ENCODE measurements at places on chromosomes 7 and 10.

DNA sequence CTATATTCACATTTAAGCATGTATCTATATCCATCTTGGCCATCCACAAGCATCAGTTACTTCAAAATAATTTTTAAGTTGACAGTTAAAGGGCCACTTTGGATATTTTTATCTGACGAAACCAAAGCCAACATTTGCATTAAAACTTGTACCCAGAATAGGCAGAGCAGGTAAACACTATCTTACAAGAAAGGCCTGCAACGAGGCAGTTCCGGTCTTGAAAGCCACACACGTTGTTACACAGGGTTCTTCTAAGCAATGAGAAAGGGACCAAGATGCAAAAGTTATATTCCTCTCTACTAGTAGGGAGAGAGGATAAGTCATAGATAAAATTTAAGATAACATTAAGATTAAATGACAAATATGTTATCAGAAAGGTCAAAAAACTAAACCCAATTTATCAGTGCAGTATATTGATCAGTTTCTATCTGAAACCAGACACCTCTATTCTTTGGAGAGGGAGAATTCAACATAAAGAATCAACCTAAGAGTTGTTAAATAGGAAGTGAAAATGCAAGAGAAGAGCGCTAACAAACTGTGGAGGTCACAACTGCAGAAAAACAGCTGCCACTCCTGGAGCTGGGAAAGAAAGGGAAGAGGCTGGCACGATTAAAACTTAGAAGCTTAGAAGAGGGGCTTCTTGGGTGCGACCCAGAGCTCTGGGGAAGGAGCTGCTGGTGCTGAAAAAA lies 701.3 kb downstream of the TNS3 start:
- DNase-seq, result no peak

DNA sequence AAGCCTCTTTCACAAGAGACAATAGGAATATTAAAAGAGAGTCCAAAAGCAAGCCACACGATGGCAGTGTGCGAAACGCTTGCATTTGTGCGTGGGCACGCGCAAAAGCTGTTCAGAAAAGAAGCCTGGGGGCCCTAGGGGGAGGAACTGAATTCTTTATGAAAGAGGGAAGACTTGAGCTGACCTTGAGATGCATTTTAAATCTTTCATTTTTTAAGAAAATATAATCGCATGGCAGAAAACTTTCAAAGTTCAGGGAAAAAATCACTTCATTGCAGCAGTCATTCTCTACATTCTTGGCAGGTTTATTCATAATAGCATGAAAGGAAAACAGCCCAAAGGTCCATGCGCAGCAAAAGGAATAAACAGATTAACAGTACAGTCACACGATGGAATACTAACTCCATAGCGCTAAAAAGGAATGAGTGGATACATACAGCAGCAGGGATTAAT lies 206.5 kb upstream of the PRKCQ start:
- DNase-seq, result no peak

GRCh38 chr7:1665549-1666316 lies 4.3 kb upstream of the ELFN1 start:
- DNase-seq, result no peak

GRCh38 chr7:55199418-55199817 lies 165.7 kb upstream of the LANCL2 start:
- no peak for DNase-seq

GRCh38 chr10:7634142-7634894 lies 32.4 kb downstream of the ITIH5 start:
- no peak for DNase-seq

GRCh38 chr7:50531928-50532327 lies 33.3 kb downstream of the DDC start:
- DNase-seq, result no peak

GRCh38 chr7:135512135-135512887 lies 2.4 kb upstream of the CNOT4 start:
- DNase-seq, result no peak

- no peak for DNase-seq
Observed at GRCh38 chr7:138970952-138971351, 10.2 kb downstream of the KIAA1549 start.

GRCh38 chr7:100696123-100696521 lies 2.1 kb upstream of the GIGYF1 start:
- no peak for DNase-seq

DNA sequence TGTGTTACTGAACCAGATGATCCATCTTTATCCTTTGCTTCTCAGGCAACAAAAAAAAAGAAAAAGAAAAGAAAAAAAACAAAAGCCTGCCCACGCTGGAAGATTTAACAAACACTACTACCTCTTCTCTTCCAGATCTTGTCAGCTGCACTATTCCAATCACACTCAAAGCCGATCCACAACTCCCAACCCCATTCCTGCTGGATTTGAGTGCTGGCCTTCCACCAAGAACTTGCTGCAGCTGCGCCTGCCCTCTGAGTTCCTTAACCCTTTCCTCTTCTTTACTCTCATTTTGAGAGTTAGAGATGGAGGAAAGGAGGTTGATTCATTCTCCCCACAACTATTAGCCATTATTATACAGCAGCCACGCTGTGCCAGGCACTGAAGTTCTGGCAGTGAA lies 16.0 kb upstream of the ITGA8 start:
- DNase-seq, result no peak

DNA sequence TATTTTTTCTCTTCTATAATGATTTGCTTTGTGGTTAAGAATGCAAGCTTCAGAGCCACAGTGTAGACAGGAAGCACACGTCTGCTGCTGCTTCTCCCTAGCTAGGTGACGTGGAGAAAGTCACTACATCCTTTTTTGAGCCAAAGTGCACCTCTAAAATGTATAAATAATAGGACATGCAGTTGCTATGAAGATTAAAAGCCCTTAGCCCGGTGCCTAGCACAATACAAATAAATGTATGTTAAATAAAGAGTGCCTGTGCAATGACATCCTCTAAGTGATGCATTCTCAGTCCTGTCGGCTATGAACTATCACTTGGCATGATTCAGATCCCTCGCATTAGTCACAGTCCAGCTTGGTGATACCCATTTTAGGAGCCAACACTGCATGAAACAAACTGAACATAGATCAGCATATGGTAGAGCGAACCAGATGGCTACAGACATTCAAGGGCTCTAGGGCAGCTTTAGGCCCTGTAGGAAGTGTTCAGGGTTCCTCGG lies 4.8 kb upstream of the TRDMT1 start:
- DNase-seq, result no peak

DNA sequence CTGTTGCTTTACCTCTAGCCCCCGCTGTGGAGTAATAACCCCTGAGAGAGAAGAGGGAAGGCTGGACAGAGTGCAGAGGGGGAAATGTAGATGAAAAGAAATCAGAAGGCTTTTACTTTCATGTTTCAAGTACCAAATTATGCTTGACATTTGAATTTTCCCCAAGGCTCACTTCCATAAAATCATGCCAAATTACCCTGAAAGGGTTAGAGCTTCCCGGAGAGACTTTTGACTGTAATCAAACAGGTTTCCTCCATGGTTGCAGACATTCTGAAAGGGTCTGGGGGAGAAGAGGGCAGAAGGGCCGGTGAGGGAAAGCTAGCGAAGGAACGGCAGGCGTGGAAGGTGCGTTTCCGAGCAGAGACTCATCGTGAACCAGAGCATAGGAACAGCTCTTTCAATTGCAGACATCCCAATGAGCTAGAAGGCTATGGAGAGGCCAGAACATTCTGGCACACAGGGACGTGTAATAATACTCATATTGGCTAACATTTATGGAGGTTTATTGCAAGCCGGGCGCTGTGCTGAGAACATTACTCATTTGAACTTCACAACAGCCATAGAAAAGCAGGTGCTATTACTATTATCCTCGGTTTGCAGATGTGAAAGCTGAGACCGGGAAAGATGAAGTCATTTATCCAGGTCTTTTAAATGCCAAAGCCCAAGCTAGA lies 620.8 kb upstream of the AUTS2 start:
- DNase-seq, result no peak

- peak; percentile 8 for DNase-seq
Observed at GRCh38 chr7:75639071-75639885, 99.5 kb downstream of the HIP1 start.

DNA sequence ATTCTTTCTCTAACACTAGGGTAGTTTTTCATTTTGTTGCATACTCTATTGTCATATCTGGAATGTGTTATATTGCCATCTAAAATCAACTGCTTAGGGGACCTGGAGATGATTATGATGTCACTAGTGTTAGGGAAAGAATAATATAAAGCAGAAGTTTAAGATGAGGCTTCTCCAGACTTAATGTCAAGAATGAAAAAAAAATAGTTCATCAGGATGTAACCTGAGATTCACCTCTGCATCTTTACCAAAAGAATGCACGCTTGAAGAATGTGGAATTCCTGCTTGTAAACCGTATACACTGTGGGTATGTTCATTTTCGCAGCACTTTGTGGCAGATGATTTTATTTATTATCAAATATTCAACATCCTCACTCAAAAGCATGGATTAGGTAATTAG lies 184.6 kb downstream of the ST7 start:
- DNase-seq, result no peak

DNA sequence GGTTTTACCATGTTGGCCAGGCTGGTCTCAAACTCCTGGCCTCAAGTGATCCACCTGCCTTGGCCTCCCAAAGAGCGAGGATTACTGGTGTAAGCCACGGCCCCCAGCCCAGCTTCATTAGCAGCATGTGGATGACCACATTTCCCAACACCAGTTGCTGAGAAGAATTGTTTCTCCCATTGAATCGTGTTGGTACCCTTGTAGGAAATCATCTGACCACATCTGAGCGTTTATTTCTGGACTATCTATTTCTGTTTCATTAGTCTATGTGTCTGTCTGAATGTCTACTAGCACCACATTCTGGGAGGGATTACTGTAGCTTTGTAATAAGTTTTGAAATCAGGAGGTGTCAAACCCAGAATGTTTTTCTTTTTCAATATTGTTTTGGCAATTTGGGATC lies 89.6 kb downstream of the LCOR start:
- no peak for DNase-seq

- no peak for DNase-seq
Observed at GRCh38 chr10:13120786-13121499, 21.0 kb downstream of the OPTN start.

DNA sequence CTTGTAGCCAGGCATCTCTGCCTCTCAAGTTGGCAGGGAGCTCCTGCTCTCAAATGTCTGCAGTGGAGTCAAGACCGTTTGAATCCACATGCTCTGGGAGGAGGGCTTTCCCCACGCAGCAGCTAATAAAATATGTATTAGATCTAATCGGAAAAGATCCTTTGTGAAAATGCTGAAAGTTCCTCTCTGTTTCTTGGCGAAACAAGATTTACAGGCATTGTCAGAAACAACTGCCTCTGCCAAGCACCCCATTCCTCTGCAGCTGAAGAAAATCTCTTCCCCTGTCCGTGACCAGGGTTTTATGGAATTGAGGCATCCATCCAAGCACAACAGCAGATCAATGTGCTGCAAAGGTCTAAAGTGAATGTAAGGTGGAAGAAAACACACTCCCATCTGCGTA lies 165.8 kb downstream of the TCERG1L start:
- DNase-seq, result no peak

DNA sequence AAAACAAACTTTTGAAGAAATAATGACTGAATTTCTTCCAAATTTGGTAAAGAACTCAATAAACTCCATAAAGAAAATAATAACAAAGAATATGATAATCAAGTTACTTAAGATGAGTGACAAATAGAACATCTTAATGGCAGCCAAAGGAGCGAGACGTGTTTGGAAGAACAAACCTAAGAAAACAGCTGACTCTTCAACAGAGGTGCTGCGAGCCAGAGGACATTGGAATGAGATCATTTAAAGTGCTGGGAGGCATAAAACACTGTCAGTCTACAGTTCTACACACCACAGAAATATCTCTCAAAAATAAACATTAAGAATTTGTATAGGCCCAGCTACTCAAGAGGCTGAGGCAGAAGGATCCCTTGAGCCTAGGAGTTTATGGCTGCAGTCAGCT lies 443.5 kb downstream of the PAXIP1 start:
- no peak for DNase-seq

DNA sequence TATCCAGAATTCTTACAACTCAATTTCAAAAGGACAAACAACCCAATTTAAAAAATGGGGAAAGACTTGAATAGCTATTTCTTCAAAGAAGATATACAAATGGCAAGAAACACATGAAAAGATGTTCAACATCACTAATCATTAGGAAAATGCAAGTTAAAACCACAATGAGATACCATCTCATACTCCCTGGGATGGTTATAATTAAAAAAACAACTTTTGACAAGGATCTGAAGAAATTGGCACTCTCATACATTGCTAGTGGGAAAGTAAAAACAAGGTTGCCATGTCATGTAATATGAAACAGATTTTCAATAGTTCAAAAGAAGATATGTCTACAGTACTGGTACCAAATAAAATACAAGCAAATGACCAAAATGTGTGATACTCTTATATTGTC lies 9.0 kb downstream of the OAT start:
- DNase-seq, result no peak

DNA sequence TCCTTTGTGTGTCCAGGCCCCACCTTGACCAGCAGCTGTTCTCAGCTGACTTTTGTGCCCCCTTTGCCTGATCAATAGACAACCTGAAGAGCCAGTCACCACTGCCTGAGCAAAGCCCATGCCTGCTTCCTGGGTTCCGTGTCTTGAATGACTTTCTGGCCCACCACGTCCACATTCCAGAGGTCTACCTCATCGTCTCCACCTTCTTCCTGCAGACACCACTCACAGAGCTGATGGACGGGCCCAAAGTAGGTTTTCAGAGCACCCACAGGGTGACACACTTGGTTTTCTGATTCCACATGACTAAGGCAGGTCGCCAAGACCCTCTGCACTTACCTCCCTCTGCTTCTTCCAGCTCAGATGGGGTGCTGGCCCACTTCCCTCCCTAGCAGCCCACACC lies 126.8 kb downstream of the WDFY4 start:
- no peak for DNase-seq

DNA sequence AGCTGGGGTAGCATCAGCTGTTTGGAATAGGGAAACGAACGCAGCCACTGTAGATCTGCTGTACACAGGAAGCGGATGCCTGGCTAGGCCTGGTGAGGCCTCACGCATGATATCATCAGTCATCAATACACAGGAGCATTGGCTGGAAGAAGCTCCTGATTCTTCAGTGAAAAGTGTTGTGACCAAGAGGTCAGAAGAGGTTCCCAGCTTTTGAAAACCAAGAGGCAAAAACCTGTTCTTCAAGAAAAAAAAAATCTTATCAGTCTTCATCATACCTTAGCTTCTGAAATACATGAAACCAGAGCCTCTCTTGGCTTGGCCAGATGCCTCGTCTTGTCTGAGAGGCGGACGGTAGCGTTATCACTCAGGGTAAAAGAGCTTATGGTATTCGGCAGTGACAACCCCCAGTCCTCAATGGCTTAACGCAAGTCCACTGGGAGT lies 139.3 kb upstream of the TCF7L2 start:
- no peak for DNase-seq

- DNase-seq, result no peak
Observed at GRCh38 chr10:80539421-80540031, 1.8 kb downstream of the SH2D4B start.

- DNase-seq, result no peak
Observed at GRCh38 chr10:58575491-58575890, 62.8 kb downstream of the BICC1 start.

- DNase-seq, result no peak
Observed at GRCh38 chr7:118642396-118642795, 417.9 kb downstream of the ANKRD7 start.

GRCh38 chr10:17025444-17026295 lies 103.9 kb downstream of the CUBN start:
- peak; percentile 46 for DNase-seq
